ENCODE measurements at places on chromosomes 1 and 21. TPM values are rescaled to one million over a fixed set of nuclear protein-coding genes. Genes with fewer than 3 reads are reported as not detected.

PLA2G2A gene
- total RNA-seq = not detected

CDC7 gene
- total RNA-seq = 5.7 TPM

PCBP3 gene
- total RNA-seq = 0.98 TPM

THEM4 gene
- 13.1 TPM for total RNA-seq

CHML gene
- total RNA-seq = 8.1 TPM

TXNDC12 gene
- total RNA-seq = 30.9 TPM

UQCRHL gene
- total RNA-seq = 6.6 TPM

C1orf56 gene
- total RNA-seq = 7.1 TPM

TMEM54 gene
- 27.0 TPM for total RNA-seq

ZNF436 gene
- total RNA-seq = 5.0 TPM

E2F2 gene
- total RNA-seq = 2.4 TPM

AGMAT gene
- total RNA-seq = 6.7 TPM

SPATA45 gene
- not detected for total RNA-seq

AMY1C gene
- total RNA-seq = not detected

FALEC gene
- total RNA-seq = 0.33 TPM

PIK3C2B gene
- 7.4 TPM for total RNA-seq

CAPN8 gene
- 1.00 TPM for total RNA-seq

TRIM17 gene
- not detected for total RNA-seq

CACNA1S gene
- total RNA-seq = not detected

CLCNKA gene
- 0.03 TPM for total RNA-seq

TEX38 gene
- total RNA-seq = not detected

TCHH gene
- total RNA-seq = 0.25 TPM

NFIA gene
- total RNA-seq = 8.9 TPM

C1QTNF12 gene
- 1.5 TPM for total RNA-seq

PARS2 gene
- total RNA-seq = 4.5 TPM

CCDC185 gene
- total RNA-seq = 0.03 TPM

SYNC gene
- total RNA-seq = 11.4 TPM

TSPEAR gene
- total RNA-seq = not detected

GNAT2 gene
- total RNA-seq = not detected

SLC35F3 gene
- 5.3 TPM for total RNA-seq

LGR6 gene
- total RNA-seq = 0.92 TPM

TESK2 gene
- total RNA-seq = 0.16 TPM

CHIT1 gene
- total RNA-seq = not detected

AADACL3 gene
- not detected for total RNA-seq

RCAN3 gene
- 13.8 TPM for total RNA-seq

AMY1A gene
- total RNA-seq = not detected

BSND gene
- not detected for total RNA-seq

DMRTA2 gene
- total RNA-seq = 0.10 TPM

CFHR2 gene
- not detected for total RNA-seq

OR11L1 gene
- total RNA-seq = not detected
